ENCODE measurements at places on chromosomes 4 and X.

- DNase-seq: no peak
These were observed 57.6 kb downstream of the PLAC1 start for GRCh38 chrX:134600714-134601113.

DNA sequence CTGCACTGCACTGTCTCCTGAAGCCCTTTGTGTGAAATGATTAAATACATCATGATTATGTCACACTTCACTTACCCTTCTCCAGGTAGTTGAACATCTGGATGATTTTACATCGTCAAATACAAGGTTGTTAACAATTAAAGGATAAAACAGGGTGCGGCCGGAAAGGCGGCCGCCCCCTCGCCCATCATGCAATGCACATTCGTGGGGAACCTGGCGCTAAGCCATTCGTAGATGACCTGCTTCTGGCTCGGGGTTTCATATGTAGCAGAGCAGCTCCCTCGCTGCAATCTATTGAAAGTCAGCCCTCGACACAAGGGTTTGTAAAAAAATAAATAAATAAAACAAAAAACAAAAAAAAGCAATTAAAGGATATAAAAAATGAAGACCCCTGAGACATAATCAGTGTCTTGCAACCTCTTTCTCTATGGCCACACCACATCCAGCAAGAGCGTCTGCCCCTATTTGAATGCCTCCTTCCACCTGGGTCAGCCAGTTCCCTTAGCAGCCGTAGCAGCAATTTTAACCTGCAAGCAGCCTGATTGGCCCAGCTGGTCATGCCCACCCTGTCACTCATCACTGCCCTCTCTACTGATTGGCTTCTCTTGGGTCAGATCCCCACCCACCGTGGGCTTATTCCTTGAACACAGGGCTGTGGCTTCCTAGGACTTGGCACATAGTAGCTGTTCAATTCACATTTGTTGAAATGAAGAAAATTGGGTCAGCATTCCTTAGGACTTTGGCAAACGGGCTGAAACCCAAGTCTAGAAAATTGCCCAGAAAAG lies 147.8 kb upstream of the PSAPL1 start:
- DNase-seq: no peak

GRCh38 chrX:70769659-70770227 lies 138.8 kb downstream of the TEX11 start:
- DNase-seq: no peak

DNA sequence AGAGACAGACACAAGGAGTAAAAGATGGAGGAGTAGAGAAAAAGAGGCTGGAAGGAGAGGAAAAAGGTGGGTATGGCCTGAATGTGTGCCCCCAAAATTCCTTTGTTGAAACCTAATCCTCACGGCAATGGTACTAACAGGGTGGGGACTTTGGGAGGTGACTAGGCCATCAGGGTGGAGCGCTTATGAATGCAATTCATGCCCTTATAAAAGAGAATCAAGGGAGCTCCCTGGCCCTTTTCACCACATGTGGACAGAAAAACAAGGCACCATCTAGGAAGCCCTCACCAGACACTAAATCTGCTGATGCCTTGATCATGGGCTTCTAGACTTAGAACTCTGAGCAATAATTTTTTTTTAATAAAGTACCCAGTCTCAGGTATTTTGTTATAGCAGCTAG lies 255.1 kb downstream of the NPFFR2 start:
- no peak for DNase-seq
